KG1 (cell line): ENCODE measurements at places on chromosomes 3 and 15.

DNA sequence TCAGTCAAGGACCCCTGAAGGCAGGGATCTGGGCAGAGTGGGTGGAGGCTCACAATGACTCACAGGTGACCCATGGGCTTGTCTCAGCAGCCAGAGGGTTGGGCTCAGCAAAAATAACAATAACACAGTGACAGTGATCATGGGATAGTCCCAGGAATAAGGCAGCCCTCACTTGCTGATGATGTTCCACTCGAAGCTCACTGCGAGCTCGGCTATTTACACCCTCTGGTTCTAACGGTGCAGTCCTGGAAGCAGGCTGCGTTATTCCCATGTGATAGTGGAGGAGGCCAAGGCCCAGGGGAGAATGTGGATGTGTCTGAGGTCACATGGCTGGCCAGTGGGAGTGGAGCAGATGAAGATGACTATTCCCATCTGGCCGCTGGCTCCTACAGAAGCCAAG, 16.2 kb downstream of the CCDC33 start:
- no peak for DNase-seq

DNA sequence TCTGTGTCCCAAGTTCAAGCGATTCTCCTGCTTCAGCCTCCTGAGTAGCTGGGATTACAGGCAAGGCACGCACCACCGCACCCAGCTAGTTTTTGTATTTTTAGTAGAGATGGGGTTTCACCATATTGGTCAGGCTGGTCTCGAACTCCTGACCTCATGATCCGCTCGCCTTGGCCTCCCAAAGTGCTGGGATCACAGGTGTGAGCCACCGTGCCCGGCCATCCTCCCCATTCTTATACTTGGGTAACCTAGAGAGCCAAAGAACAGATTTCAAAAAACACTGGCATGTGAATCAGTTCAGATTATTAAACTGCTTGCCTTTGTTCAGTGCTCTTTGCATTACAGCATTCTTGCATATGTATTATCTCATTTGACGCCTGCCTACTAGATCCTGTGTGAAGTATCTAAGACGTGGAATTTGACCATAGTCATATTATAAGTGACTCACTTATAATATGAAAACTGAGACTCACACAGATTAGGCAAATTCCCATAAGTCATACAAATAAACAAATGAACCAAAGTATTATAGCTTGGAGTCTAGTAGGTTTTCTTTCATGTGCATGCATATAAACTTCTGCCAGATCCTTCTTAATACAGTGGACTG, 123.5 kb downstream of the UNC13C start:
- DNase-seq: no peak

DNA sequence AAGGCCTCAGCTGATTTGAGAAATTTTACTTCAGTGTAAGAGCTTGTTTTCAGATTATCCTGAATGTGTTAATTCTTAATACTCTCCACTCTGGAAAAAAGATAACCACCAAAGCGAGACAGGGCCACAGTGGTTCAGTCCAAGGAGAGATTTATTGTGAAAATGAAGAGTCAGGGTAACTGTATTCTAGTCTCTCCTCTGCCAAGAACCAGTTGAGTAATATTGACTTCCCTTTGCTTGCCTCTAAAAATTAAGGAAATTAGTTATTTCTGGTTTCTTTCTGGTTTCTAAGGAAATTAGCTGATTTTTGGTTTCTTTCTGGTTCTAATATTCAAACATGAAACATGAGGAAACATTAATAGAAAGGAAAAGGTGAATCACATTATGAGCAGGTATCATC, 34.9 kb downstream of the PPP1R2 start:
- DNase-seq: no peak

DNA sequence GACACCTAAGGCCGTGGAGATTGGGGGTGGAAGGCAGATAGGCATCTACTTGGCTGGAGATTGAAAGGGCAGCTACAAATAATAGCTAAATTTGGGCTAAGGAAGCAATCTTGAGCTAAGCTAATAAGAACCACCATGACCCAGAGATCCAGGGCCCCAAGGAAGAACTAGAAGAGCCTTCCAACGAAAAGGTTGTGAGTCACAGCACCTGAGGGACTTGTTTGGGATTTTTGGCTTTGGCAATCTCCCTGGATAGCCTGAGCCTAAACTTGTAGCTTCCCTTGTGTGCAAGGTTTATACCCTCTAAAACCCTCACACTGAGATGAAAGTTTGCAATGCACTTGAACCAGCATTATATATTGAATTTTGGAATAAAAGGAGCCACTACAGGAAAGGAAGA, 364.0 kb upstream of the IL12A start:
- DNase-seq: no peak

GRCh38 chr3:2896308-2896939, 213.8 kb downstream of the IL5RA start:
- DNase-seq: no peak

GRCh38 chr3:24211381-24211780, 266.3 kb downstream of the NR1D2 start:
- DNase-seq: no peak

GRCh38 chr15:54119051-54119450, 140.8 kb downstream of the UNC13C start:
- DNase-seq: no peak

DNA sequence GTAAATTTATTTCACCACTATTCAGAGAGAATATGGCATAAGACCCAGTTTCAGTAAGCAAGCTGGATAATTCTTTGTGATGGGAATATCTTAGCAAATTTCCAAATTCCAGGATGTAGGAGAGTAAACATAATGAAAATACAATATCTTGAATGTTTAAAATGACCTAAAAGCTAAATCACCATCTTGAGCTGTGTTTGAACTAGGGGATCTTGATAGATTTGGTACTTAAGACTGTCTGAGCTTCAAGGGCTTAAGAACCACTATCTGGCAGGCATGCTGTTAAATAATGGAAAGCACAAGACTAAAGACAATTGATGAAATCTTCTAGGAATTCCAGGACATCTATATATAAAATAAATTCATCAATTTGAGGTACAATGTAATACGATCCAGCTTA, 217.7 kb downstream of the ATP8B4 start:
- no peak for DNase-seq

DNA sequence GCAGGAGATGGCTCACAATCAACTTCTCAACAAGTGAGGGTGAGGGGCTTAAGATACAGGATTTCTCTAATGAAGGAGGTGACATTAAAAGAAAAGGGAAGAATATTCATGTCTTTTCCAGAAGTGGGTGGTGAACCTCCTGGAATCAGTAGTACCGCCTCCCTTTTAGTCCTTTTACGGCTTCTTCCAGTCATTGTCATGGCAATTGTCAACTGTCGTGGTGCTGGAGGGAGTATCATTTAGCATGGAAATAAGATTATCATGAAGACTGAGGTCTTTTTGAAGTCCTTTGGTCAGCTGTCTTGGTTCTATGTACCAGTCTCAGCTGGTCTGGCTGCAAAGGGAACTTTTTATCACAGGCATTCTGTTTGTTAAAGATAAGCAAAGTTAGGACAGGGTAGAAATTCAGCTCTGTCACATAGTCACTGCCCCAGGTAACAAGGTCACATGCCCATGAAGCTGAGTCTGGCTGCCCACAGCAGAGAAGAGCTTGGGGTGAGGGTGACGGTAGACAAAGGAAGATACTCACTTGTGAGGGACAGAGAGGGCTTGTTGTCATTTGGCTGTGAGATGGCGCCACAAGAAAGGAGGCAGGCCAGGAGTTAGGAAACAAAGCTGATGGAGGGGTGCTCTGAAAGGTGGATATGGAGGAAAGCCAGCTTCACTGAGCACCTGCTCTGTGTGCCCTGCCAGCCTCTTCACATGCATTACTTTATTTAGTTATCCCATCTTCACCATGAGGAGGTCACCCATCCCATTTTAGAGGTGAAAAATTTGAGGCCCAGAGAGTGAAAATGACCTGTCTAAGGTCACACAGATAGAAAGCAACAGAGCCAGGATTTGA, 228.2 kb upstream of the TRIM42 start:
- DNase-seq: no peak

- no peak for DNase-seq
Observed at GRCh38 chr3:16707260-16707659, 102.0 kb upstream of the DAZL start.

- peak; percentile 9 for DNase-seq
Observed at GRCh38 chr3:82080261-82080660, 318.8 kb upstream of the GBE1 start.

DNA sequence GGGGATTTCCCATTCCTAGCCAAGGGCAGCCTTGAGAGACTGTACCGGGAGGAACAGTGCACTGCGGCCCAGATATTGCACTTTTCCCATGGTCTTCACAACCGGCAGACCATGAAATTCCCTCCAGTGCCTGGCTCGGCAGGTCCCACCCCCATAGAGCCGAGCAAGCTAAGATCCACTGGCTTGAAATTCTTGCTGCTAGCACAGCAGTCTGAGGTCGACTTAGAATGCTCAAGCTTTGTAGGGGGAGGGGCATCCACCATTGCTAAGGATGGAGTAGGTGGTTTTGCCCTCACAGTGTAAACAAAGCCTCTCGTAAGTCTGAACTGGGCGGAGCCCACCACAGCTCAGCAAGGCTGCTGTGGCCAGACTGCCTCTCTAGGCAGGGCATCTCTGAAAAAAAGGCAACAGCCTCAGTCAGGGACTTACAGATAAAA, 156.3 kb downstream of the FRMD5 start:
- no peak for DNase-seq

DNA sequence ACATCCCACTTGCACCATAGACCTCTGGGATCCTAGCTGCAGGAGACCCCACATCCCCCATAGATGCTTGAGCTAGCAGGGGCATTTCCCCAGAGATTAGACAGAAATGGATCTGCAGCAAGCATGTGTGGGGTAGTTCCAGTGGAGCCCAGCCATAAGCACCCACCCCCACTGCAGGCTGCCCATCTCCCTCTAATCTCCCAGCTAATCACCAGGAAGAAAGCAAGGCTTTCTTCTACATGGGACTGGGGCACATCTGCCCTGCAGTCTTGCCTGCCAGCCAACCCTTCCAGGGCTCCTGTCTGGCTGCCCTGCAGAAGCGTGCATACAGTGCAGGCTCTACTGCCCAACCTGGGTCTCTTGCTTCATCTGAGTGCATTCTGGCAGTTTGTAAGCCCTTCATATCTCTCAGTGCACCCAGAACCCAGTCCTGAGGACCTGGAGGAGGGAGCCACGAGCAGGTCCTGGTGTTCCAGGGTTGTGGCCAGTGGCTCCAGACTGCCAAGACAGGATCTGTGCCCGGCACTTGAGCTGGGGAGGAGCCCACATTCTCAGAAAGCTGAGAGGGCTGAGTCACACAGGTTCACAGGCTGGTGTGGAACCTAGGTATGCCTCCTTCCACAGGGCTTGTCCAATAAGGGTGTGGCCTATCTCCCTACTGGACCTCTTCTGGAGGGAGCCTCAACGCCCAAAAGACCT, 49.9 kb upstream of the IGSF11 start:
- DNase-seq: no peak

DNA sequence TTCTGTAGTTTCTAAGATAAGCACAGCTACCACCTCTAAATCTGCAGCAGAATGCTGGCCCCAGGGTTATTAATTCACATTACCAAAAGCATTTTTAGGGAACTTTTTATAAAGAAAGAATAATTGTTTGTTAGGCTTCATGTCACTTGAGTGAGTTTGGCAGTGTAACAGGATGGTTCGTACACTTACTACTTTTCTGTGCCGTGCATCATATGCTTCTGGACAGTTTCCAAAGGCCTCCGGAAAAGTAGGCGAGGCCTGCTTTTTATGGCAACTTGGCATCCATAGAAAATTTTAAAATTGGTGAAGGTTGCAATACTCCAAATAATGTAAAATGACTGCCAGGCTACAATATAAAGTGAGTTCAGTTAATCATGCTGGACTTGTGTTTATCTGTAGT, 30.0 kb downstream of the NIPA2 start:
- DNase-seq: no peak

DNA sequence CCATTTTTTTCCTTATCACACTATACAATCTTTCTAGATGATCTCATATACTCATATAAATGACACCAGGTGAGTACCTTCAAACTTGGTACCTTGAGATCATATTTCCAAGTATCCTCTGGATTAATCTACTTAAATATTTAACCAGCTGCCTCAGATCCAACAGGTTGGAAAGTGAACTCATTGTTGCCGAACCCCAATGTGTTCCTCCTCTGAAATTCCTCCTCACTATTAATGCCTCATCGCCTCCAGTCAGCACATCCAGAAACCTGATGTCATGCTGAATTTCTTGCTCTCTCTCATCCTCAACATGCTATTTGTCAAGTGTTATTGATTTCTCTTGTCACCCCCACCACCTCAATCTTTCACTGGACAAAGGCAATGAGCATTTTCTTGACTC, 221.8 kb downstream of the FMN1 start:
- no peak for DNase-seq

DNA sequence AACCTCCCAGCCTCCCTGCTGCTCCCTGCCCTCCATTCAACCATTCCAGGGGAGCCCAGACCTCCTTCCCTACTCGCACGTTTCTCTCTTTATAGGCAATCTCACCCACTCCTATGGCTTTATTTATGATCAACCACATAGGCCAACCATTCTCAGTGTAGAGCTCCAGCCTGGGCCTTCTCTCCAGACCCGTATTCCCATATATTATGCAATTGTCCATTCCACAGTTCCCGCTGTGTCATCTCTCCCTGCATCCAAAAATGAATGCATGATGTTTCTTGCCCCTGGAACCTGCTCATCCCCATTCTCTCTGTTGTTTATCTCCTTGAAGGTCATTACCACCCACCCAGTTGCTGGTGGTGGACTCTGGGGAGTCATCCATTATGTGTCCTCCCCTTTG, 140.7 kb downstream of the LIPC start:
- no peak for DNase-seq

- DNase-seq: no peak
Observed at GRCh38 chr3:138300647-138301046, 29.0 kb downstream of the NME9 start.

DNA sequence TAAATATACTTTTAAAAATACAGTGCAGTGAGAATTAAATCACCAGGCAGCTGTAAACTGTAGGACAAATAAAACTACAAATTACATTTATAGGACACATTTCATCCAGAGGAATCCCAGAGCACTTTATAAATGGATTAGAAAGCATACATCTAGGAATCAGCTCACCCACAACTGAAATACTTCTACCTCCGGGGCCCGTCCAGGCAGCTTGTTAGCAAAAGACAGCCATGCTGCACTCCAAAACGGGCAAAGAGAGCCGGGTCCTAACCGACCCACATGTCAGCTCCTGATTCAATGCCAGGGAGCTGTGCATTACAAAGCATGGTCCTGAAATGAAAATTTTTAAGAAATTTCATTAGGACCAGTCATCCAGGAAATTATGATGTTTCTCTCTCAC, 234.1 kb downstream of the CBLB start:
- no peak for DNase-seq

GRCh38 chr3:38125305-38126120, 11.4 kb downstream of the ACAA1 start:
- DNase-seq: no peak

GRCh38 chr15:72838311-72838731, 54.8 kb upstream of the ADPGK start:
- DNase-seq: no peak
